ENCODE measurements at places on chromosomes 7 and 10.

GRCh38 chr7:73451780-73452398 is 18.3 kb downstream of the FZD9 start:
- no peak for DNase-seq

GRCh38 chr10:71486484-71487114 is 89.9 kb downstream of the CDH23 start:
- DNase-seq, result no peak

DNA sequence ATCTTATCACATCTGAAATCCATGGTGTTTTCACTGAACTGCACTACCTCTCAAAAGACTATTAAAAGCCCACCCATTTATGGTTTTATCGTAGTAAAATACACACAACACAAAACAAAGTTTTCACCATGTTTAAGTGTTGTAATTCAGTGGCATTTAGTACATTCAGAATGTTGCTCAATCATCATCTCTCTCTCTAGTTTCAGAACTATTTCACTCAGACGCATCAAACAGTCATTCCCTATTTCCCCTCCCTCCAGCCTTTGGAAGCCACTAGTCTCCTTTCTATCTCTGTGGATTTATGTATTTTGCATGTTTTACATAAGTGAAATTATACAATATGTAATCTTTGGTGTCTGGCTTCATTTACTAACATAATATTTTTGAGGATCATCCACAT is 332.6 kb downstream of the TNS3 start:
- DNase-seq, result no peak

DNA sequence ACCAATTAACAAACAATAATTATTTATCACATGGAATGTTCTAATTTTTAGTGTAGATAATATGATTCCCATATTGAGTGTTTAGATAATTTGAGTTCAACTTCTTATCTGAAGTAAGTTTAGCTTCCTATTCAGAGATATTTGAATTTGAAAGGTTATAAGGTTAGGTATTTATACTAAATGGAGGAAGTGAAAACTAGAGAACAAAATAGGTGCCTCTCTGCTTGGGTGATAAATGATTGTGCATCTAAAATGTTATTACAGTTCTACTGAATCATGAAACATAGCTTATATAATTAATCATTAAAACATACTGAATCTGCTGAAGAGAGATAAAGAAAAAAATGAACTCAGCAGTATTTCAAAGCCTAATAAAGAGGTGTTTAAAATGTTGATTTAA is 1174.3 kb downstream of the XPNPEP1 start:
- DNase-seq, result no peak

- DNase-seq, result no peak
These were observed 104.9 kb downstream of the XRCC2 start for GRCh38 chr7:152571068-152571467.

GRCh38 chr7:150665089-150665748 is 20.3 kb upstream of the GIMAP2 start:
- no peak for DNase-seq

- DNase-seq, result no peak
These were observed 176.3 kb upstream of the ZNF32 start for GRCh38 chr10:43824934-43825333.

GRCh38 chr10:4125776-4126175 is 340.8 kb upstream of the KLF6 start:
- no peak for DNase-seq

- no peak for DNase-seq
These were observed 849.4 kb downstream of the CCSER2 start for GRCh38 chr10:85177767-85178166.

DNA sequence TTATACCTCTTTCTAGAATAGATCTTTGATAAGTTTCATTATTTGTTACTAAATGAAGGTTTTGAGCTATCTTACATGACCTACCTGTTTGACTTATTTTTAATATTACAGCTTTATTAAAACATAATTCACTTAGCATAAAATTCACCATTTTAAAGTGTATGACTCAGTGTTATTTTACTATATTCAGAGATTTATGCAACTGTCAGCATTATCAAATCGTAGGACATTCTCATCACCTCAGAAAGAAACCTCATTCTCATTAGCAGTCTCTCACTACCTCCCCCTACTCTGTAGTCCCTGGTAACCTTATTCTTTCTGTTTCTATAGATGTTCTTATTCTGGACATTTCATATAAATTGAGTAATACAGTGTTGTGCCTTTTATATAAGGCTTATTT is 207.9 kb upstream of the FOXP2 start:
- DNase-seq, result no peak

DNA sequence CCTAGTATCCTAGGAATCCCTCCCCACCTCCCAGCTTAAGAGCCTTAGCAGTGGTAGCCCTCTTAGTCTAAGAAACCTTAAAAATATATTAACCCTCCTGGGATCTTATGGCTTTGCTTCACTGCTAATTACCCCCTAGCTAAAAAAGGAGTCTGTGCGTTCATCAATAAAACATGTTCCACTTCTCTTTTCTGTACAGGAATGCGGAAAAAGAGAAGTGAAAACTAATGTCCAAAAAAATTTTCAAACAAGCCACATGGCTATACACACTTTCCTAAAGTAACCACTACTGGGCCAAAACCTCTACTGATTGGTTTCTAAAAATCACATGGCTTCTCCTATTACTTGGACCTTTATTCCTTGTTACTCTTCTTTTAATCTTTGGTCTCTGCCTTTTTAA is 667.1 kb upstream of the LRRTM3 start:
- no peak for DNase-seq

DNA sequence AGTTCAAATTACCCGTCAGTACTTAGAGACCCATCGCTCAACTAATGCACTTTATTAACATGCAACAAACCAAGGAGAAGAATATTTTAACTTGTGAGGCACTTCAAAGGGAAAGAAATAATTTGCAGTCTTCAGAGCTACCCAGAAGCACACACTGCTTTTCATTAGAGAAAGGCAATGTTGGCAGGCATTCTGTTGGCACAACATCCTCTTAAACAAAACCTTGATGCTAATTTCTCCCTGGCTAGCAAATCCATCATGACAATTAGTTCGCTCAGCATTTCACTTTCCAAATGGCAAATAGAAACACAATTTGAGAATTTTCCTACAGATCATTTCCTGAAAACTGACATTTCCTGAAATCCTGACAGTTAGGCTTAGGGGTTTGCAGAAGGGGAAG is 155.6 kb upstream of the FAM13C start:
- DNase-seq, result no peak

DNA sequence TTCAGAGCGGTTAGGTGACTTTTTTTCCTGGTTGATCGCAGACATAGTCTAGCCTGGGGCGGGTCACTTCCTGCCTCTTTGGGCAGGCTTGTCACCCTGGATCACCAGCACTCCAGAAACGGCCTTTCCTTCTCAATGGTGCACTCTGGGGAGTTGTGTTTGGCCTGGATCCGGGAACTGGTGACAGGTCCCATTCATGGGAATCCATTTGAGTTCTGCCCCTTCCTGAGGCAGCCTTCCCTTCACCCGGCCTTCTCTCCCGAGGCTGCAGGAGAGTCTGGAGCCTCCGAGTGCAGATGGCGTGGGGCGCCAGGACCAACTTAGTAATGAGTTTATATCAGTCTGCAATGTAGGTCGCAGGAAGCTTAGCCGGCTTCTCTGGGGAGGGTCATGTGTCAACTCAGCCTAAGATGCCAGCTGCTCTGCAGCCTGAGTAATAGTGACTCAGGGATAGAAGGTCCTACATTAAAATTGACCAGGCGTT is 54.2 kb downstream of the TACR2 start:
- DNase-seq, result no peak

DNA sequence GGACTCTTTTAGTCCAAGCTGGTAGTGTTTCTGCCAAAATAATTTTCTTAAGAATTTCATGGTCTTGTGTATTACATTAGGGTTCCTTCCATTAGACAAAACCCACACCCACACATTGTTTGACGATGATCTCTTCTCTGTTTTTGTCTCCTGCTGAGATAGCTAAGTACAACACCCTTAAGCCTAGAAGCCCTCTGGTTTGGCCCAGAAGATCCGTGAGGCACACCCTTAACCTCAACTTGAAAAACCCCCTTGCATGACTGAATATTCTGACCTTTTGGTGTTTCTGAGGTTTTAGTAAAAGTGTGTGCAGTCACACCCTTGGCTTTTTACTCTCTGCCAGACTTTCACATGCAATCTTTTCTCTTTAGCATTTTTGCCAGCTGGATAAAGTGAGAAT is 29.3 kb upstream of the ERCC6 start:
- no peak for DNase-seq

GRCh38 chr10:62580396-62580795 is 206.2 kb downstream of the ZNF365 start:
- DNase-seq, result no peak

GRCh38 chr10:73649876-73650536 is 5.8 kb downstream of the SYNPO2L start:
- no peak for DNase-seq

DNA sequence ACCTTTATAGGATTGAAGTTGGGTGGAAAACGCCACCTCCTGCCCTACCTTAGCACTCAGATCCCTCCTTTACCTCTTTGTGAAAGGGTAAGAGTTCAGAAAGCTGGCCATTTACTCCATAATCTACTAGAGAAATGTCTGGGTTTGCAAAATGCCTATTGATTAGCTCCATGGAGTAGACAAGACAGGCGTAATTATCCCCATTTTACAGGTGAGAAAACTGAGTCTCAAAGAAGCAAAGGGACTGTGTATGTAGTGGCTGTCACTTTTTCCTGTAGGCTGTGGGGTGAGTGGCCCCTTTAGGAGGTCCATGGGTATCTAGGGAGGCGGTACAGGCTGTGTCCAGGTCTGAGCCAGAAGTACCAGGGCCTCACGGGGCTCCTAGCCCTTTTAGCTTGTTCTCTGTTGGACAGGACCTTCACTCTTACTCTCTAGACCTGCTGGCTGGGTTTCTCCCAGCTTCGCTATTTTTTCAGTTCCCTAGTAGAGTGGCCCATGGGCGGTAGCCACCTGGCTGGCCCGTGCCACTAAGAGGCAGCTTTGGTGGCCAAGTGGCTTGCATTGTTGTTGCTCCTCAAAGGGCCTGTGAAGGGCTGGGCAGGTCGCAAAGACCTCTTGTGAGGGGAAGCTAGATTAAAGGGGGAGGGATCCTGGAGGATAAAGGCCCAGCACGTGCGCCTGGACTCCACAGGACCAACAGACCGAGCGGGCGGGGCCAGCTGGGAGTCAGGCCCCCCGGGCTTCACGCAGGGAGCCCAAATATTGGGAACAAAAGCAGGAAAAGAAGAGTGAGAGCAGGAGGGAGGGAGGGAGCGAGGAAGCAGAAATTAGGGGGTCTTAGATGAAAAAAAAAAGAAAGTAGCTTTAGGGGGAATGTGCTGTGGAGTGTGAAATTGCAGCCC is 4.7 kb upstream of the PAX2 start:
- no peak for DNase-seq

- DNase-seq, result no peak
These were observed 48.0 kb upstream of the BHLHA15 start for GRCh38 chr7:98163269-98163668.

DNA sequence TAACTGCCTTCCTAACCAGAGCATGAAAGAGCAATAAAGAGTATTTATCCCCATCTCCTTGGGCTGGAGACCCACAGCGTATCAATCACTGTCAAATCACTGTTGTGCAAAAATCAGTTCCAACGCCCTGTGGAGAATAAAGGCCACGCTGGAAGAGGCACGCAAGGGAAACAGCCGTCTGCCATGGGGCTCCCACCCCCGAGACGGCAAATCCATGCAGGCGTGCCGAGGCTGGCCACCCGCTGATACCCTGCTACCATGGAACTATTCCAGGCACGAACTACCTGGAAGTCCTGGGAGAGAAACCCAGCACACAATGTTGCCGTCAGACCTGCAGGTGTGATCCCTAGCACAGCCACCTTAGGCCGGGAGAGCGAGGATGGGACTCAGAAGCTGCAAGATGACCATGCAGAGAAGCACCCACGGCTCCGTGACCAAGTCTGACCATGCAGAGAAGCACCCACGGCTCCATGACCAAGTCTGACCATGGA is 185.3 kb downstream of the DIP2C start:
- no peak for DNase-seq

Data from smooth muscle cell of the brain vasculature (primary cell).